CD4-positive, CD25-positive, alpha-beta regulatory T cell (primary cell): ENCODE measurements at places on chromosomes 16 and 17.

GRCh38 chr16:50007744-50008143 is 17.3 kb upstream of the CNEP1R1 start:
- DNase-seq, result no peak

DNA sequence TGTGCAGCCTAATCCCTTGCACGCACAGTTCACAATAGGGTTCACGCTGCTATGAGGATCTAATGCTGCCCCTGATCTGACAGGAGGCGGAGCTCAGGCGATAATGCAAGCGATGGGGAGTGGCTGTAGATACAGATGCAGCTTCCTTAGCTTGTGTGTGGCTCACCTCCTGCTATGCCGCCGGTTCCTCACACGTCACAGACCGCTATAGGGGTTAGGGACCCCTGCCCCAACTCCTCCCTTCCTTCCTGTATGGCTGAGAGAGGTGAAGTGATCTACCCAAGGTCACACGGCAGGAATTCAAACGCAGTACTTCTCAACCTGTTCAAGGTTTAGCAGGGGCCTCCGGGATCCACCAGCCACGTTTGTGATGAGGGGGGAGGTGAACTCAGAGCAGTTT is 13.4 kb upstream of the PLLP start:
- peak; percentile 20 for DNase-seq

DNA sequence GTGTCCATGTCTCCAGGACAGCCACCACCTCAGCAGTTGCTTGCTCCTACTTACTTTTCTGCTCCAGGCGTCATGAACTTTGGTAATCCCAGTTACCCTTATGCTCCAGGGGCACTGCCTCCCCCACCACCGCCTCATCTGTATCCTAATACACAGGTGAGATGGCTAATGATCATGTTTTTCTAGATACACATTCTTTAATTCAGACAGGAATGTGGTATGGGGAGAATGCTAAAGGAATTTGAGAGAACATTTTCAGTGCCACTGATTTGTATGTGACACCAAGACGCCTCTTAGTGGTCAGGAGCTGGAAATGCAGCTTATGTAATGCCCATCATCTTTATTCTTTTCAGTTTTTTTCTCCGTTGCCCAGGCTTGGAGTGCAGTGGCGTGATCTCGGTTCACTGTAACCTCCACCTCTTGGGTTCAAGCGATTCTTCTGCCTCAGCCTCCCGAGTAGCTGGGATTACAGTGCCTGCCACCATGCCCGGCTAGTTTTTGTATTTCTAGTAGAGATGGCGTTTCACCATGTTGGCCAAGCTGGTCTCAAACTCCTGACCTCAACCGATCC is 8.9 kb upstream of the RAPGEFL1 start:
- DNase-seq, result peak; percentile 18

- no peak for DNase-seq
Measured at GRCh38 chr16:13153696-13154095, 252.3 kb downstream of the SHISA9 start.

GRCh38 chr17:81397314-81398175 is 2.3 kb downstream of the BAHCC1 start:
- DNase-seq, result no peak

DNA sequence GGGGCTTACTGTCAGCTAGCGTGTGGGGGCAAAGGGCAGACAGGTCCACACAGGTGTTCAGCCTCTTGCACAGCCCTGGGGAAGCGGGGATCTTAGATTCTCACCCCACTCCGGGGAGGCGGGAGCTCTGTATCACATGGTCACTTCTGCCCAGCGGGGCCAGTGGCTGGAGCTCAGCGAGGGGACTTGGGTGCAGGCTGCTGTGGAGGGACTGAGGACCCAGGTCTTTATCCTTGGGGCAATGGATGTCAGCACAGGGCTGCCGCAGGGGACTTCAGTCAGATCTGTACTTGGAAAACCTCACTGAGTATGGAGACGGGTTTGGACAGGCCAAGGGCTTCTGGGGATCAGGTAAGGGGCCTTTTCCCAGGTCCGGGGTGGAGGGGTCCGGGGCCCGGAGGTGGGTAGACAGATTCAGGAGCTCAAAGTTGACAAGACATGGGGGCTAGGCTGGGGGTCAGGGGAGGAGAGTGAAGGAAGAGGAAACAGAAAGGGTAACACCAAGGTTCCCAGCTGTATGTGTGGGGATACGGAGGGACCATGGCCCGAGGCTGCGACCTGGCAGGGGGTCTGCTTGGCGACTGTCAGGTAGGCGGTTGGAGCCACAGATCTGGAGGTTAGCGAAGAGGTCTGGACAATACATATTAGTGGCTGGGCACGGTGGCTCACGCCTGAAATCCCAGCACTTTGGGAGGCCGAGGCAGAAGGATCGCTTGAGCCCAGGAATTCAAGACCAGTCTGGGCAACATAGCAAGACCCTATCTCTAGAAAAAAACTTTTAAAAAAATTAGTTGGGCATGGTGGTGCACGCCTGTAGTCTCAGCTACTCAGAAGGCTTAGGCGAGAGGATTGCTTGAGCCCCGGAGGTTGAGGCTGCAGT is 15.1 kb upstream of the BAIAP2 start:
- no peak for DNase-seq

DNA sequence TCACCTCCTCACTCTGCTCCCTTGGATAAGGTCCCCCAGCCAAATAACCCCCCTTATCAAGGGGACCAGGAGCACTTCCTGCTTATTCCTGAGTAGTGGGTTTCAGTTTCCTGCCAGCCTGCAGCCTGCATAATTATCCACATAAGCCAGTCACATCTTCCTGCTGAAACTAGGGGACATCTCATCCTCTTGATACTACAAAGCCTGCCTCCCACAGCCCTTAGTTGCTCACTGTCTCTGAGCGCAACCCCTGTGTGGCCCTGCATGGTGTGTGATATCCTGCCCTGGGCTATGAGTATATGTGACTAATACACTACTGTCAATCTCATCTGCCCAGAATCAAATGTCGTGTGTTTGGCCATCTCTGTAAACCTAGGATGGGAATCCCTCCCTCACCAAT is 8.0 kb upstream of the XYLT2 start:
- no peak for DNase-seq

- DNase-seq, result no peak
Measured at GRCh38 chr17:39818358-39819000, 45.6 kb downstream of the IKZF3 start.

- no peak for DNase-seq
Measured at GRCh38 chr16:6132121-6132520, 1034.5 kb upstream of the EEF2KMT start.
